ENCODE measurements at places on chromosomes 13 and 19. TPM values are rescaled to one million over a fixed set of nuclear protein-coding genes. Genes with fewer than 3 reads are reported as not detected.

The PLVAP gene
- total RNA-seq: not detected

GRCh38 chr13:64817691-64818090, 2412.4 kb downstream of the PCDH9 start:
- no peak for DNase-seq

GRCh38 chr13:98976941-98977340, 923 bp downstream of the DOCK9 start:
- no peak for DNase-seq

GRCh38 chr19:4369888-4370260, 26.5 kb downstream of the MPND start:
- DNase-seq: peak; percentile 76

DNA sequence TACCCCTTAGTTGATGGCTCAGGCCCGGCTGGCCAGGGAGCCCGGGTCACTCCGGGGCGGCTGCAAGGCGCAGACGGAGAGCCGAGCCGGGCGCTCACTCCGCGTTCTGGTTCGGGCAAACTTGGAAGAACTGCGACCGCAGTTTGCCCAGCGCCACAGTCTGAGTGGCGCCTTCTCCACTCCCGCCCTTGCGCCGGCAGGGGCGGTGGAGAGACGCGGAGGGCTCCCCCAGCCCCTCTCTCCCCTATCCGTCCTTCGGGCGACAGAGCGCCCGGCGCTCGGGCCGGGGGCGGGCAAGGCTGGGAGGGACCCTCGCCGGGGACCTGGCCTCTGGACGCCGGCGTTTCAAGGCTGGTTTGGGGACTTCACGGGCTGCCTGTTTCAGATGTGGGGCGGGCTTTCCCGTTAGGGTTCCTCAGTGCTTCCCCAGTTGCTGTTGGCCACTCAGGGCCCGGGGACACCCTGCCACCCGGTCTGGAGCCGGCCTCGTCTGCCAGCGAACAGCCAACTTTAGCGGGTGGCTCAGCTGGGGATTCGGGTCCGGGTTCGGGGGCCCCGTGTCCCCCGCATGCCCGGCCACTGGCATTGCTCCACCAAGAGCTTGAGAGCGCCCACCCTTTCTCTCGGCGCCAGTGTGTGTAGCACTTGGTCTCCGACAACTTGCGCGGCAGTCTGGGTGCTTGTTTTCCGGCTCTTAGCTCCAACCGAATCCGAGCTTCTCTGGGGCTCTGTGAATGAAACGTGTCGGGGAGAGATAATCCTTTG, 1.5 kb downstream of the GPC6 start:
- DNase-seq: no peak

GRCh38 chr13:76552041-76552772, 334.0 kb downstream of the KCTD12 start:
- DNase-seq: no peak

- no peak for DNase-seq
Measured at GRCh38 chr13:25699600-25699999, 327.8 kb downstream of the ATP8A2 start.

GRCh38 chr19:40312533-40312932, 27.4 kb upstream of the AKT2 start:
- no peak for DNase-seq
